ENCODE measurements at places on chromosomes 7 and 10. TPM values are rescaled to one million over a fixed set of nuclear protein-coding genes. Genes with fewer than 3 reads are reported as not detected.

PON3 gene
- not detected for total RNA-seq

UBE3C gene
- 53.9 TPM for total RNA-seq

GRCh38 chr10:98980353-98980752 is 255.3 kb downstream of the HPSE2 start:
- DNase-seq = no peak

GRCh38 chr10:36464291-36464690 is 661.1 kb upstream of the ANKRD30A start:
- DNase-seq = no peak

DNA sequence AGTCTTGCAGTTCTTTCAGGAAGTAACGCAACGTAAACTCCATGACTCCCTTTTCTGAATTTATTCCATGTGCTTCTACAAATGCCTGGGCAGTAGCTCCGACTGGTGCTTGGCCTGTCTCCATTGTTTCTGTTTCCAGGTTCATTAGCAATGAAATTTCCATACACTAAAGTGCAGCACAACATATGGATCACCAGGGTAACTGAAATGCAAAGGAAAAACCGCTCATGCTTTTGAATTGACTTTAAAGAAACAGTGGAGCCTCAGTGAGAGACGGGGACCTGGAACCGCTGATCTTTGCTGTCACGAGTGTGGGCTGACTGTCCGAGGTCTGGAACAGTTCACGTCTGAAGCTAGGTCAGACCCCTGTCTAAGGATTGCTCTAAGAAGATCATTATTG is 126.5 kb upstream of the IGFBP3 start:
- DNase-seq = no peak

DNA sequence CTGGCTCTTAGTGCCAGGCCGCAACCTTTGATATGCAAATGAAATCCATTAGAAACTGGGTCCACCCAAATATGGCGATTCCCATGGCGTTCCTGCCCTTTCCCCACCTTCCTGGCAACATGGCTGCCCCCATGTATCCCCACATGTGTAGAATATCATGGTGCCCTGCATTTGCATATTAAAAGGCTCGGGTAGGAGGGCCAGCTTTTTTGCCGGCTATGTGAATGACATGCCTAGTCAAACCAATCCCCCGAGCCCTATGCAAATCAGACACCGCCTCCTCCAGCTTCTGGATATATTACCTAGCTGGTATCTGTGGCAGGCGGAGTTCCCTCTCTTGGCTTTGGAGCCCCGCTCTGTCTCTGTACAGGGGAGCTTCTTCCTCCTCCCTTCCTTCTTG is 18.3 kb downstream of the MMS19 start:
- DNase-seq = no peak

GRCh38 chr10:114034923-114035645 is 8.6 kb upstream of the ADRB1 start:
- DNase-seq = no peak

- DNase-seq = no peak
These were observed 1014.7 kb upstream of the LRRN3 start for GRCh38 chr7:110076194-110076593.

DNA sequence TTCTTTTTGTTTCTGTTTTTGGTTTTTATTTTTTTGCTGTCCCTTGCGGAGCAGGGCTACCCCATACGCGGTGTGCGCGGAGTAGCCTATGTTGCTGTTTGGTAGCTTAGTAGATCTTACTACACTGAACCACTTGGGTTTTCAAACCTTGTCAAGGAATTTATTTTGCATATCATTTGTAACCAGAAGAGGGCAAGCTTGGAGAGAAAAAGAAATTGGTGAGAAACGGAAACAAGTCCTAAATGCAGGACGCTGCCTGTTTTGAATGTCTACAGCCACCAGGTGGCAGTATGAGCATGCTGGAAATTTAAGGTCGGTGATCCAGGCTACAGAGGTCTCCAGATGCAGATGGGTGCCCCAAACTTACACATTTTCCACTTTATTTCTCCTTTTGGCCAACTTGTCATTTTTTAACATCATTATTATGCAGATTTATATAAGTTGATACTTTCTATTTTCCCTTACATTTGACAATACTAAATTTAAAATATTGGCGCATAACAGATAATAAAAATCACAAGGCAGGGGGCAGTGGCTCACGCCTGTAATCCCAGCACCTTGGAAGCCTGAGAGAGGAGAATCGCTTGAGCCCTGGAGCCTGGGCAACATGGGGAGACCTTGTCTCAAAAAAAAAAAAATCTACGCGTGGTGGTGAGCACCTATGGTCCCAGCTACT is 15.3 kb upstream of the TRA2A start:
- DNase-seq = peak; percentile 83

GRCh38 chr7:70344726-70345125 is 746.5 kb downstream of the AUTS2 start:
- no peak for DNase-seq

DNA sequence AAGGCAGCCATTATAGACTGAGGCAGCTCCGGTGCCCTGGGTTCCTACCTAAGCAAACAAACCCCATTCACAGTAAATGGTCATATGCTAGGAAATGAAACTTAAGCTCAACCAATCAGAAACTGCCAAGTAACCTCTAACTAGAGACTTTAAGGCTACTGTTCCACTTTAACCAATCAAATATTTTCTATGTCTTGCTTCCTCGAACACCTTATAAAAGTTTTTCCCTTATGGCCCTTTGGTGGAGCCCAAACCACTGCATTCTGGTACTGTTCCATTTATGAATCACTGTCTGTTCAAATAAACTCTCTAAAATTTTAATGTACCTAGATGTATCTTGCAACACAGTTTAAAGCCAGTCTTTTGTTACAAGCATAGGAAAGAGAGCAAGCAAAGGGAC is 361.1 kb downstream of the HGF start:
- DNase-seq = no peak
